ENCODE measurements at places on chromosomes 2 and 18. TPM values are rescaled to one million over a fixed set of nuclear protein-coding genes. Genes with fewer than 3 reads are reported as not detected.

Gene MBD2
- 48.8 TPM for total RNA-seq

Gene TFPI
- 9.6 TPM for total RNA-seq

Gene ADGRF3
- total RNA-seq = 1.2 TPM

Gene SPDYA
- 1.3 TPM for total RNA-seq

- peaks cover 29% of the 10 kb centered on the region for H3K4me1 ChIP-seq
- H3K27ac ChIP-seq = peak overlapping the region; percentile 74
Observed at GRCh38 chr2:159164457-159164911, 122.0 kb downstream of the WDSUB1 start.

DNA sequence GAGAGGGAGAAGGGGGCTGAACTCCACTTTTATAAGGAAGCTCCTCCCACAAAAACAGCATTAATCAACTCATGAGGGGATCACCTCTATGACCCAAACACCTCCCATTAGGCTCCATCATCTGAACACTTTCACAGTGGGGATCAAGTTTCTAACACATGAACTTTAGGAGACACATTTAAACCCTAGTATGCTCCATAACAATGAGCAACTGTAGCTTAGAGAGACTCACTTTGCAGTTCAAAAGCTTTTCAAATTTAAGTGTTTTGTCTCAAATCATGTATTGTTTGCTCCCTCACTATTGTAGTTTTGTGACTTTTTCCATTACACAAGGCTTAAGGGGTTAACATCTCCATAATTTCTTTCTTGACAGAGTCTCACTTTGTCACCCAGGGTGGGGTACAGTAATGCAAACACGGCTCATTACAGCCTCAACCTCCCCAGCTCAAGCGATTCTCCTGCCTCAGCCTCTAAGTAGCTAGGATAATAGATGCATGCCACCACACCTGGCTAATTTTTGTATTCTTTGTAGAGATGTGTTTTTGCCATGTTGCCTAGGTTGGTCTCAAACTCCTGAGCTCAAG lies 352.7 kb upstream of the CDH20 start:
- no peaks in the 10 kb centered on the region for H3K36me3 ChIP-seq
- no peak overlapping the region for H3K4me3 ChIP-seq
- H3K27ac ChIP-seq = no peak overlapping the region
- H3K4me1 ChIP-seq = peaks cover 20% of the 10 kb centered on the region
- no peak for DNase-seq

All from type B pancreatic cell (in vitro differentiated cells).